Right renal cortex interstitium (tissue), 3 donors: ENCODE measurements at places on chromosomes 1 and 21.

DNA sequence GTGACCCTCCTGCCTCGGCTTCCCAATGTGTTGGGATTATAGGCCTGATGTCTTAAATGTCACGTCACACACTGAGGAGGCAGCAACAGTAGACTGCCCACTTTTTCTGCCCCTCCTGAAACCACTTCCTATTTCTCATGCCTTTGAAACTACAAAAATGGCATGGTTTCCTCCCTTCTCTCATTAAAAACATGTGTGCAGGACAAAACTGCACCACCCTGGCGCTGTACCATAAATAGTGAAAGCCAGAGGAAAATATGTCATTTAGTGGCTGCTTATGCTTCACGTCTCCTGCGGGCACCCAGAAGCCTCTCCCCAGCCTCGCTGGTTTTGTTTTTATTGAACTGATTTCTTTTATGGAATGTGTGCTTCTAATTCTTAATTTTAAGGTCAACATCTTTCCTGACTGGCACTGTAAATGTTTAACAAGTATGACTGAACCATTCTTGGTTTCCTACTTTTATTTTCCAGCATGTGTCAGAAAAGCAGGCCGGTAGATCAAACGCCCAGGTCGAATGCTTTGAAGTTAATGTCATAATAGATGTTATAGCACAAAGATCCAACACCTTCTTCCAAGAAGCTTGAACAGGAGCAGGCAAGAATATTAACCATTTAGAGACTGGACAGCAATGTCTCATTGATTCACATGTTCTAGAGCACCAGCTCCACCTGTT, 59.6 kb upstream of the C1orf87 start:
- DNase-seq = no peak

GRCh38 chr1:41259221-41259620, 17.1 kb upstream of the SCMH1 start:
- DNase-seq = no peak

GRCh38 chr1:208923946-208924720, 659.4 kb upstream of the CAMK1G start:
- no peak for DNase-seq

- no peak for DNase-seq
Measured at GRCh38 chr1:27021354-27022031, 8.8 kb upstream of the TENT5B start.

DNA sequence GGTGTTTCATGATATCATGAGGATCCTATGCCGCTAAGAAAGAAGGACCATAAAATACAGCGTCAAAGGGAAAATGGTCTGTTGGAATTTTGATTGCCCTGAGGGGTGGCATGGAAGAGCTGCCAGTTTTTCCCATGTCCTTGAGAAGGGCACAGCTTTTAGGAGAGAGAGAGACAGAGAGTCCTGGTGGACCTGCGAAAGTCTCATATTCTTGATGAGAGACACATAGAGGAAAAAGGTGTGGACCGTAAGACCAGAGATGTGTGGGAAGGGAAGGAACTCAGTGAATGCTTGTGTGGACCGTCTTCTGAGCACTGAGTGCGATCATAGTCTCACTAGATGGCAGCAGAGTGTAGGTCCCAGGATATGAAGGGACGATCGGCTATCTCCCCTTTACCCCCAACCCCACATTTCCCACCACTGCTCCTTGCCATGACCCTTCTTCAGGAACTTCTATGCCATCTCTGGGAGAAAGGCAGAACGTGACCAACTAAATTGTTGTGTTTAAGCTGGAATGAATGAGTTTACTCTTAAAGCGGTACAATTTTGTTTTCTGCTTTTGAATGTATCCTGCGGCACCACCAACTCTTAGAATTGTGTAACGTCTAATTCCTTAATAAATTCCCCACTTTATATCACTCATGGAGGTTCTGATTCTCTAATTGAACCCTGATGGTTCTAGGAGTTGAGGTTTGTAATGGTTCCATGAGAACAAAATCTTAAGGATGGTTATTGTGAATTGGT, 117.7 kb downstream of the CTH start:
- no peak for DNase-seq

DNA sequence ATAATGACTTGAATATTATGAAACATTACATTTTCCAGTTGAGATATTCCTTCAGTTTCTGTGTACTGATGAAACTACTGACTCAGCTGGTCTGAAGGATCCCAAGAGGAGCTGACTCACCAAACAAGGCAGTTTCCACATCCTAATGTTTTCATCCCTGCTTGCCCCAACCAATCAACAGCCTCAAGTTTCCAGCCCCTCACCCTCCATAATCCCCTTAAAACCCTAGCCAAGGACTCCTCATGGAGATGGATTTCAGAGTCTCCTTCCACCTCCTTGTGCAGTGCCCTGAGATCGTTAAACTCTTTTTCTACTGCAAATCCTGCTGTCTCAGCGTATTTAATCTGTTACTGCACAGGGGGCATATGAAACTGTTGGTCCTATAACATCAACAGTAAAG, 83.1 kb upstream of the HAO2 start:
- no peak for DNase-seq

DNA sequence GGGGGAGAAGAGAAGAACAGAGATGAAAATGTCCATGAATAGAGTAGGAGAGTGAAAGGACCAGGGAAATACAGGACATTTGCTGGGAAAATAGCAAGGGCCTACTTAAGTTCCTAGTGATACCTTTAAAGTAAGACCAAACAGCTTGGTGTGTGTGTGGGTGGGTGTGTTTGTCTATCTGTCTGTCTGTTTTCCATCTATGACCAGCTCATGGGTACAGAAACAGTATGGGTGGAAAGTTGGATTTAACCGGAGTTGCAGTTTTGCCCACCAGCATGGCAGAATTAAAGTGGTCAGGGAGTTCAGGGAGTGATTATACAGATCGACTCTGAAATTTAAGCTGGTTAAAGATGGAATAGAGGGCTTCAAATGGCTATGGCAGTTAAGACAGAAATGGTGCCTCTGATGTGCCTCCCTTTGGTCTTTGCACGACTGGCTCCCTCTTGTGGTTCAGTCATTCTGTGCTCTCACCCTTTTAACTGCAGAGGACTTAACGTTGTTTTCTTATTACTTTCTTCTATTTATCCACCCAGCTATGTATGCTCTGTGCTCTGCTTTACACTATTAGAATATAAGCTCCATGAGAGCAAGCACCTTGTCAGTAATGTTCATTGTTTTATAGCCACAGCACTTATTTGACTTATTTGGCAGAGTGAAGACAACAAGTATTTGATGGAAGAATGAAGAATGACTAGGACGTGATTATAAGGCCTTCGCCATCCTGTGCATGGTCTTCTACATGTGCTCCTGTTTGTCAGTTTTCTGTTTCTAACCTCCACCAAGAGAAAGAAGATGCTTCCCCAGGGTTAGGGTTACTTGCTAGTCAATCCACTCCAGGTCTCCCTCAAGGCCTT, 72.7 kb upstream of the AK4 start:
- no peak for DNase-seq

- DNase-seq = no peak
Measured at GRCh38 chr21:45827302-45827692, 154.3 kb upstream of the COL6A1 start.

DNA sequence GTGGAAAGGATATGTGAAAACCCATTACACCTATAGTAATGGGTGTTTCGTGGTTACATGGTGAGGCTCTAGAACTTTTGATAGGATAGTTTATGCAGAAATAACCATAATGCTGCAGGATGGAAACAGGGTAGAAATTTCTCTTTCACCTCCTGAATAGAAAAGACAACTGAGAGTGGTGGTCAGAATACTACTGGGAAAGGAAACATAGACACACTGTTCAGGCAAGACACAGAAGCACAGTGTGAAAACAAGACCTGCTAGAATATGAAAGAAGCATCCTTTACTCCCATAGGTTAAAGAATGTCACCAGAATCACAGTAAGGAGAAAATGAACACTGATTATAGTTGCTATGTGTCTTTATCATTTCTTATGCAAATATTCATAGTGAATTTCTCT, 496.6 kb downstream of the DPYD start:
- DNase-seq = no peak

DNA sequence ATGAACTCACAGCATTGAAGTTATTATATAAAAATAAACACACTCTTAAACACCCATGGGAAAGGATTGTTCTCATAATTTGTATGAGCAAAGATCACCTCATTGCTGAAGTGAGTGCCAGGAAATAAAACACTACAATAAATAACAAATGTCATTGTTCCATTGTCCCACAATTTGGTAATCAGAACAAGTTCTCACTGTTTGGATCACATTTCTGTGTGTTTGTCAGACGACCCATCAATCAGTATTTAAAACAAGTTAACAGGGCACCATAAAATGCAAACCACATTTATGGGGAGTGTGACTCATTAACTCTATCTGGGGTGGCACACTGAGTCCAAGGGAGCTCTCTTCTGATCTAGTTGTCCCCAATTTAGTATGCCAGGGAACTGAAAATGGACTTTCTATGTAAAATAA, 124.5 kb downstream of the PTPRC start:
- no peak for DNase-seq

GRCh38 chr1:180256341-180257027, 26.4 kb downstream of the LHX4 start:
- DNase-seq = no peak

- DNase-seq = no peak
Measured at GRCh38 chr1:218514689-218515088, 169.6 kb downstream of the TGFB2 start.

- DNase-seq = no peak
Measured at GRCh38 chr1:58964880-58965279, 181.0 kb upstream of the JUN start.

- no peak for DNase-seq
Measured at GRCh38 chr21:20108016-20108415, 890.2 kb upstream of the NCAM2 start.

DNA sequence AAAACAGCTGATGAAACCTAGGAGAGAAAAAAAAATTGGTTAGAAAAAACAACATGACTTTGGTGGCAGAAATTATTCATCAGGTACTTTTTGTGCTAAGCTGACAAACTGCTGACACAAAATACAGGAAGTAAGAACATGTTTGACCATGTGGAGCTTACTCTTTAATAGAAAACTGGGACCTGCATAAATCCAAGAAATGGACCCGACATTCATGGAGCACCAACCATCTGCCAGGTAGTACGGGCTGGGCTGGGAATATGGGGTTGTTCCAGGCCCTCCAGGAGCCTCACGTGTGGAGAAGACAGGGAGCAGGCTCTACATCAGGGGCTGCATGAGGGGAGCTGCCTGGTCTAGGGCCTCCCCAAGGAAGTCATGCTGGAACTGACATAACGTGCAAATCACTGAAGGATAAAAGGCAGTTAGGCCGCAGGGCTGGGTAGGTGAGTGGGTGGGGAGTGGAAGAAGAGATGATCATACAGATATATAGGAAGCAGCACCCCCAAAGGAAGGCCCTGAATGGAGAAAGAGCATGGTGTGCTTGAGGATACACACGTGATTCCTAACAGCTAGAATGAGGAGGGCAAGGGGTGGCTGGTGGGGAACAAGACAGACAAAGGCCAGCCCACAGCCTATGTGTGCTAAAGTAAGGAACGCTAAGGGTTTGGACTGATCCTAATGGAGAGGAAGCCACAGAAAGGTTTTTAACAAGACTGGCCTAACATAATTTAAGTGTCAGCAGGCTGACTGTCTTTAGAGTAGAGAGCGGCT, 26.1 kb downstream of the CD58 start:
- no peak for DNase-seq

- no peak for DNase-seq
Measured at GRCh38 chr1:20124456-20125057, 5.2 kb upstream of the PLA2G2D start.

- no peak for DNase-seq
Measured at GRCh38 chr1:244919320-244920282, 55.3 kb upstream of the HNRNPU start.

DNA sequence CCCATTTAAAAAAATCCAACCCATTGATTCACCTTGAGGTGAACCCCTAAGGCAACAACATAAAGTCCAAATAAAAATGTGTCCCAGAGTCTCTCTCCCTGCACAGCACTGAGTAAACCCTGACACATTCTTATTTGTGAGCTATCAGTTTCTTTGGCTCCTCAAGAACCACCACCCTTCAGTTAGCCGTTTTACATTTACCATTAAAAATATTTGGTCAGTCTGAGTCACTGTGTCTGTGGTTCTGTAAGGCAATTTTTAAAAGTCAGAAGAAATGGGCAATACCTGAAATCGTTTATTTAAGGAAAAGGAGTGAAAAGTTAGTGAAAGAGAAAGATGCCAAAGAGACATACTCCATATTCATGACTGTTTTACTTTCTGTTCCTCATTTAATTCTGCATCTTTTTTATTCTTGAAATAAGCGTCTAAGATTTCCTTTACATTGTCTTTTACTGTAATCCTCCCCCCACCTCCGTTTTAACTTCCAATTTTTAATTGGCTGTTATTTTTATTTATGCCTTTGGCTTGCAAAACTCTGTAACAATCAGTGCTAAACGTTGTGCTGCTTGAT, 91.7 kb upstream of the IVNS1ABP start:
- DNase-seq = no peak

DNA sequence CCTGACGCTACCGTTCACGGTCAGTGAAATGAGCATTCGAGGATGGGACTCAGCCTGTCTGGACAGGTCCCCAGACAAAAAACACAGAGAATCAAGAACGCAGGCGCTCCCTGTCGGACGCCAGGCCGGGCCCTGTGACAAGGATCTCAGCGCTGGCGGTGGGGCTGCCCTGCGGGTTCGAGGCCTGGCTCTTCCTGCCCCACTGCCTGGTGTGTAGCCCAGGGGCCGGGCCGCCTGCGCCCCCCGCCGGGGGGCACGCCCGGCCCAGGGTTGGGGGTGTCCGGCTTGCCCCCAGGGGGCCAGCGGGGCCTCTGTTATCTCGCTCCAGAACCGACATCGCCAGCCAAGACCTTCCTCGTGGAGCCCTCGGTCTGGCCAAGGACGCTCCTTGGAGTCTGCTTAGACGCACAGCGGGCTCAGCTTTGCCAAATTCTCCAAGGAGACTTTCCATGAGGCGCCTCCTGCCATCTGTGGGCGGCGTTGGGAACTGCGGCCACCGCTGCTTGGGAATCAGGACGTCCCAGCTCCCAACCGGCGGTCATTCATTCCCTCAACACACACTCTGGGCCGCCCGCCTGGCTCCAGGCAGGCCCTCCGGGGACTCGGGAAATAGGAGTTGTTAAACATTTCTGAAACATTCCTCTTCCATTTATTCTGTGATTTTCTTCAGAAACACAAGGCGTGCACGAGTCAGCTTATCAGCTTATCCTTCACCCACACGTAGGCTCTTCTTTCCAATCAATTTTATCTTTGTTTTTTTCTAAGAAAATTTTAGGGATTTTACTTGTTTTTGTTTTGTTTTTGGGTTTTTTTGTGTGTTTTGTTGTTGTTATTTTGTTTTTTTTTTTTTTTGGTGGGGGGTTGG, 11.3 kb upstream of the RIPK4 start:
- DNase-seq = no peak

DNA sequence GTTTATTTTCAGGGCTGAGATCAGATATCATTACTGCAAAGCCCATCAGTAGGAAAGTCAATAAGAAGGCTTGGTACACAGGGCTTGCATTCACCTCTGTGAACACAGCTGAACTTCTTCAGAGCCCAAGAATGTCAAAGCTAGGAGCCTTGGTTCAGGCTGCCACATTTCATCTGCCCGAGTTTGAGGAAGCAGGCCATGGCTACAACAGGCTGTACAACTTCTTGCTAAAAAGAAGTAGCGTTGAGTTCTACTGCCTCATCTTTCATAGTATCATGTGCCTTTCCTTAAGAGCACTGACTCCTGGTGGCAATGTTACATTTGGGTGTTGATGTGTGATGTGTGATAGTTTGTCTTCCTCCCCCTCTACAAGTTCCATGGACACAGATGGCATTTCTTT, 10.1 kb downstream of the C1orf162 start:
- no peak for DNase-seq
